Stimulated activated CD4-positive, alpha-beta T cell treated with anti-CD3 and anti-CD28 coated beads, Interleukin-2, amount 100 ng/mL, for 4 hours (primary cell): ENCODE measurements at places on chromosomes 16 and 17.

DNA sequence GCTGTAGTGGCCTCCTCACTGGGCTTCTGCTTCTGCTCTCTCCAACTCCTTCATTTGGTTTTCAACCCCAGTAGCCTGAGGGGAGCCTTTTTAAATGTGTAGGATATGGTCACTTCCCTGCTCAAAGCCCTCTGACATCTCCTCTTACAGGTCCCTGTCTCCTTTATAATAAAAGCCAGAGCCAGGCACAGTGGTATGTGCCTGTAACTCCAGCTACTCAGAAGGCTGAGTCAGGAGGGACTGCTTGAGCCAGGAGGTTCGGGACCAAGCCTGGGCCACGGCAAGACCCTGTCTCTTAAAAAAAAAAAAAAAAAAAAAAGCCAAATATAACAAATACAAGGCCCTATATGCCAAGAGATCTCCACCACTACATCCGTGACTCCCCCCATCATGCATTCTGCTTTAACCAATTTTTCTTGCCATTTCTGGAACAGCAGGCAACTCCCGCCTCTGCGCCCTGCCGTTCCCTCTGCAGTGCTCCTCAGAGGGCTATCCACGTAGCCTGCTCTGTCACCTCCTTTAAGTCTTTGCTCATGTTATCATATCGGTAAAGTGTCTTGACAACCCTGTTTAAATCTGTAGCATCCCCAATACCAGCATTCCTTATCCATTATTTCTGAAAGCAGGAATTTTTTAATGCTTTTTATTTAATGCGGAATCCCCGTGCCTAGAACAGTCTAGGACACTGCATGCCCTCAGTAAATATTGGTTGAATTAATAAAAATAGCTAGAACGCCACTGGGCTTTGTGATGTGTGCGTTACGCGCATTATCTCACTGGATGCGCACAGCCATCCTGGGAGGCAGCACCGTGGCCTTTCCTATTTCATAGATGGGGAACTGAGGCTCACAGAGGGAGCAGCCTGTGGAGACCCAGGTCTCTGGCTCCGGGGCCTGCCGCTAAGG, 9.5 kb downstream of the ZNF771 start:
- DNase-seq = no peak

GRCh38 chr17:21390294-21390693, 14.1 kb downstream of the KCNJ12 start:
- no peak for DNase-seq

- DNase-seq = no peak
Observed at GRCh38 chr17:4492721-4493561, 5.7 kb upstream of the SPNS2 start.

DNA sequence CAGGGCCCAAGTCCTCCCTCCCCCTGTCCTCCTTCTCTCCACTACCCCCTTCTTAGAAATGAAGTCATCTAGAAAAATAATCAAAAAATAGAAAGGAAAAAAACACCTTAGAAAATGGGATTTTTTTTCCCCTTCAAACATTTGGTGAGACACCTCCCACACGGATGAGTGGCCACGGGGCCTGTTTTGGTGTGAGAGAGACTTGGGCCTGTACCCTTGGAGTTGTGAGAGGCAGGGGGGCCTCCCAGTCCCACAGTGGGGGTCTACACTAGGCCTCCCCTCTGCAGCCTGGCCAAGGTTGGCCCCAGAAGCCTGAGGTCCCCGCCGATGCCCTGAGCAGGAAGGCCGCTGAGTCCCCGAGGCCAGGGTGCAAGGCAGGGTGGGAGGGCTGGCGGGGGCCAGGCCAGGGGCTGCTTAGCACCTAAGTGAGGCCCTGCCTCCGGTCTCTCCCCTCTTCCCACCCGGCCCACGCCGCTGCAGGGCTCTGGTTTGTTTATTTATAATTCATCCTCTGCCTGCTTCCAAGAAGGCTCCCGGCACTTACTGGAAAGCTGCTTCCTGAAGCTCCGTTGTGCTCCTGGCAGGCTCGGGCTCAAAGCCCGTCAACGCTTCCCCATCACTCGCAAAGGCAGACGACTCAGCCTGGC, 26.4 kb downstream of the NPTX1 start:
- DNase-seq = no peak

DNA sequence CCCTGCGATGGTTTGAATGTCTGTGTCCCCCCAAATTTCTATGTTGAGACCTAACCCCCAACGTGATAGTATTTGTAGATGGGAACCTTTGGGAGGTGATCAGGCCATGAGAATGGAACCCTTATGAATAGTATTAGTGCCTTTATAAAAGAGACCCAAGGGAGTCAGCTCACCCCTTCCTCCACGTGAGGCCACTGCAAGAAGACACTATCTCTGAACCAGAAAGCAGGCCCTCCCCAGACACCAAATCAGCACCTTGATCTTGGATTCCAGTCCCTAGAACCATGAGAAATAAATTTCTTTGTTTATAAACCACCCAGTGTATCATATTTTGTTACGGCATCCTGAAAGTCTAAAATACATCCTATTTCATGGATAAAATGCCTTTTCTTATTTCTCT, 64.4 kb upstream of the LRRC37A3 start:
- no peak for DNase-seq

GRCh38 chr17:16491131-16491702, 776 bp downstream of the LRRC75A start:
- no peak for DNase-seq
